ENCODE measurements at places on chromosomes 2 and 18.

GRCh38 chr18:11115276-11115675 lies 34.1 kb downstream of the PIEZO2 start:
- DNase-seq: no peak

GRCh38 chr2:64291181-64291580 lies 147.0 kb upstream of the PELI1 start:
- no peak for DNase-seq

- no peak for DNase-seq
Observed at GRCh38 chr2:177588671-177589070, 196.1 kb downstream of the AGPS start.

DNA sequence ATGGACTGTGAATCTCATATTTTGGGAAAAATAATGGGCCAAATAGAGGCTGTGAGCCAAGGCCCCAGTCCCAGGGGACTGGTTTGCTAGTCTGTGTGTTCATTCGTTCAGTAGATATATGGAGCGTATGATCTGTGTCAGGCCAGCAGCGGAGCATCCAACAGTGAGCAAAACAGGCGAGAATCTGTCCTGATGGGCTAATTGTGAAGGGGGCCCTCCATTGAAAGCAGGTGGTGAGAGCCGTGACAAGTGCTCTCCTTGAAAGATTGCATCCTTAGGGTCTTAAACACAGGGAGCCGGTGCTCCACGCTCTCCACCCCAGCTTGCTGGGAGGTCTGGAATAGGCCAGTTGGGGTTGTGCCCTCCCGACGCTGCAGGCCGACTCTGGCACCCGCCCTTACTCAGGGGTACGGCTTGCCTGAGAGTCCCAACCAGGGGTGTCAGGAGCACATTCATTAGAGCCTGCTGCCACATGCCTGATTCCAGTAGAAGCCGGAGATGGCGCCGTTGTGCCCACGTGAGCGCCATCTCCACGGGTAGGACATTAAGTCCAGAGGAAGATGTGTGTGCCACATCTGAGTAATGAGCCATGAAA lies 213.3 kb downstream of the SH3RF3 start:
- DNase-seq: no peak

GRCh38 chr2:173580351-173580750 lies 225.7 kb downstream of the CDCA7 start:
- no peak for DNase-seq

DNA sequence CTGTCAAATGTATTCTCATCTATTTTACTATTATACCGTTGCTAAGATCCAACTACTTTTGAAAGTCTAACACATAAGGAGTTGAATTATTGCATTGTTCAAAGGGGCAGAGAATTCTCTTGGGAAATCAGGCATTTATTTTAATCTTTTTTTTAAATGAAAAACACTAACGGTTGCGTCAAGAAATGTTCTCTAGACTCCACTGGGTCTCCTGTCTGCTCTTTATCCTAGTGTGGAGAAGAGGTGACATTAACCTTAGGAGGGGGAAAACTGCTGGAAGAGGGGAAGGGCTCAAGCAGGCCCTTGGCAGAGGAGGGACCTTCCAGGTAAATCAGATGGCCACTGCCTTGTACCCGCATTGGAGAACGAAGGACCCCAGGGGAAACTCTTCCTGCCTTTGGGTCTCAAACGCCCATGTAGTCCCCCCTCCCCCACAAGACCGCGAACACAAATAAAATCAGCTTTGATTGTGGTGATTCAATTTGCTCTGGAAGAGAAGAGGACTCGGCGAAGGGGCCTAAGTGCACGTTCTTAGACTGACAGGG lies 1.1 kb upstream of the APCDD1 start:
- peak; percentile 32 for DNase-seq

- DNase-seq: peak; percentile 18
Observed at GRCh38 chr2:235639428-235639773, 145.6 kb downstream of the AGAP1 start.
